ENCODE measurements at places on chromosomes 13 and 19. TPM values are rescaled to one million over a fixed set of nuclear protein-coding genes. Genes with fewer than 3 reads are reported as not detected.

GRCh38 chr13:31947105-31947504, 84.5 kb upstream of the FRY start:
- H3K27me3 ChIP-seq, result no peaks in the 10 kb centered on the region
- H3K27ac ChIP-seq, result peak overlapping the region; percentile 74

DNA sequence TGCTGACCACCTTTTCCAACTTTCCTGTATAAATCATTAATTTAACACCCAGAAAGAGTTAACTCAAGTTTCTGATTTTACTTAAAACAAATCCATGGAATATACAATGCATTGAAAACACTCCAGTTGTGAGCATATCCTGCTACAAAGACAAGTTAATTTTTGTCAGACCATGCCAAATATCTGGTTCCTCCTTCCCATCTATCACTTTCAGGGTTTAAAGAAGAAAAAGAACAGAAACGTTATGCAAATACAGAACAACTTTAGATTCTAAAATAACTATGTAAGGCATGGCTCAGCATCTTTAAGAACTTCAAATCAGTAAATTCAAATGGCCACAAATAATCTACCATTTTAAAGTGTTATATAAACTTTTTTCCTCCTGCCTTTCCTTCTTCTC, 14.9 kb downstream of the MRPS31 start:
- DNase-seq, result no peak
- no peak overlapping the region for H3K4me3 ChIP-seq
- no peaks in the 10 kb centered on the region for H3K4me1 ChIP-seq
- H3K36me3 ChIP-seq, result peaks cover 16% of the 10 kb centered on the region
- no peaks in the 10 kb centered on the region for H3K27me3 ChIP-seq
- H3K27ac ChIP-seq, result no peak overlapping the region

GRCh38 chr13:40220299-40220935, 446.0 kb downstream of the FOXO1 start:
- H3K4me1 ChIP-seq, result no peaks in the 10 kb centered on the region
- H3K27ac ChIP-seq, result no peak overlapping the region
- H3K36me3 ChIP-seq, result no peaks in the 10 kb centered on the region
- no peak for DNase-seq

DNA sequence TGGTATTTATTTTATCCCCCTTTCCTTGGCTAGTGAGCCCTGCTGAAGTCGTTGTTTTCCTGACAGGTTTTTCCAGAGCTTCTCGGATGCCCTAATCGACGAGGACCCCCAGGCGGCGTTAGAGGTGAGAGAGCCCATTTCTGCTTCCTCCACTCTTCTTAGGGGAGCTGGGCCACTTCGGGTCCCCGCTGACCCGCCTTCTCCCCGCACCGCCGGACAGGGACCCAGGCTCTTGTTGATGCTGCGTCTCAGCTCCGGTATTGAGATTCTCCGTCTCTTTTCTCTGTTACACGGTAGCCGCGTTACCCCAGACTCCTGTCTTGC, 306 bp downstream of the SUGT1 start:
- peak overlapping the region; percentile 96 for H3K27ac ChIP-seq
- no peak for DNase-seq
- peaks cover 2% of the 10 kb centered on the region for H3K4me1 ChIP-seq

DNA sequence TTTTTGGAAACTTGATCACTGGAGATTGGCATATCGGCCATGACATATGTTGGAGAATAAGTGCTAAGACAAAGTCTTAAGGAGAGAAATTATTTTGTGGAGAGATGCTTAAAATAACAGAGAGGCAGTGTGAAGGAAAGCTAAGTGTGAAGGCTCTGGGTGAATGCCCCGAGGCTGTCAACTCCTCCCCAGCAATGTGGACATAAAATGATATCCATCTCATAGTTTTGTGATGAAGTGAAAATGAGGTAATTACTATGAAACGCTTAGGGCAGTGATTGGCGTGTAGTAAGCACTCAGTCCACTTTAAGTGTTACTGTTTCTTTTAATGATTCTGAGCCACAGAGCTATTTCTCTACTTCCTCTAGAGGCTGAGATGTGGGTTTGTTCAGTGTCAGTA, 195.8 kb upstream of the KLF12 start:
- no peak for DNase-seq
- no peaks in the 10 kb centered on the region for H3K36me3 ChIP-seq
- 0 out of 2 replicates have a peak, but pooled peaks cover 2% of the 10 kb centered on the region for H3K27me3 ChIP-seq
- H3K4me3 ChIP-seq, result no peak overlapping the region

DNA sequence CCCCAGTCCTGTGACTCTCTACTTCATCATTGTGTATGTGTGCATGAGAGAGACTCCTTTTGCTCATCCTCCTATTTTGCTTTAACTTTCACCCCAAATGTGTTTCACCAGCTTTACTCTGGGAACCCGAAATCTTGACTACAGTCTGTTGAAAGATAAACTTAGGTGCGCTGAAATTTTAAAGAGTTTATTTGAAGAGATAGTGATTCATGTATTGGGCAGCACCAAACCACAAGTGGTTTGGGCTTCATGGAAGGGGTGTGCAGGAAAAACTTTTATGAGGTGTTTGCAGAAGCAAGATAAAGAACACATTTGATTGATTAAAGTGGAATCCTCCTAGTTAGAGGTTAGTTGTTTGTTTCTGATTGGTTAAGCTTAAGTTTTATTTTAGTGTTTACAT, 50.8 kb upstream of the RFC3 start:
- H3K27me3 ChIP-seq, result peaks cover 3% of the 10 kb centered on the region
- H3K4me3 ChIP-seq, result no peak overlapping the region
- no peak for DNase-seq
- H3K36me3 ChIP-seq, result no peaks in the 10 kb centered on the region
- H3K4me1 ChIP-seq, result no peaks in the 10 kb centered on the region

- DNase-seq, result no peak
- no peak overlapping the region for H3K4me3 ChIP-seq
- no peak overlapping the region for H3K27ac ChIP-seq
- H3K36me3 ChIP-seq, result no peaks in the 10 kb centered on the region
- H3K4me1 ChIP-seq, result no peaks in the 10 kb centered on the region
These were observed 48.2 kb upstream of the PEPD start for GRCh38 chr19:33569821-33570220.

DNA sequence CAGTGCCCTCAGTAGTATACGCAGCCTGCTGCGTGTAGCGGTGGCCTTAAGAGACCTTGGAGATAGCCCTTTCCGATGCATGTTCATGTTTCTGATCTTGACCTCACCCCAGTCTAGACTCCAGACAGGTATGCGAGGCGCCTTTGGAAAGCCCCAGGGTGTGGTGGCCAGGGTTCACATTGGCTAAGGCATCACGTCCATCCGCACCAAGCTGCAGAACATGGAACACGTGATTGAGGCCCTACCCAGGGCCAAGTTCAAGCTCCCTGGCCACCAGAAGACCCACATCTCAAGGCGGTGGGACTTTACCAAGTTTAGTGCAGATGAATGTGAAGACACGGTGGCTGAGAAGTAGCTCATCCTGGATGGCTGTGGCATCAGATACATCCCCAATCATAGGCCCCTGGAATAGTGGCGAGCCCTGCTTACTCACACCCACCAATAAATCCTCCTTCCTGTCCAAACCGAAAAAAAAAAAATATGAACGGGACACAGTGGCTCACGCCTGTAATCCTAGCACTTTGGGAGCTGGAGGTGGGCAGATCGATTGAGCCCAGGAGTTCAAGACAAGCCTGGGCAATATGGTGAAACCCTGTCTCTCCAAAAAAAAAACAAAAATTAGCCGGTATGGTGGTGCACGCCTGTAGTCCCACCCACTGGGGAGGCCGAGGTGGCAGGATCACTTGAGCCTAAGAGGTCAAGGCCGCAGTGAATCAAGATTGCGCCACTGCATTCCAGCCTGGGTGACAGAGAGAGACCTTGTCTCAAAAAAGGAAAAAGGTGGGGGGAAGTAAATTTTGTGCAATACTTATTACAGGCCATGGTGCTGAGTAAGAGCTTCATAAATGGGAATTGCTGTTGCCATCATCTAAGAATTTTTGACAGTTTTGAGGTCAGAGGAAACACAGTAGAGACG, 12.4 kb upstream of the CBLC start:
- no peak for DNase-seq
- no peak overlapping the region for H3K4me3 ChIP-seq
- H3K36me3 ChIP-seq, result peaks cover 7% of the 10 kb centered on the region
- H3K4me1 ChIP-seq, result peaks cover 3% of the 10 kb centered on the region

DNA sequence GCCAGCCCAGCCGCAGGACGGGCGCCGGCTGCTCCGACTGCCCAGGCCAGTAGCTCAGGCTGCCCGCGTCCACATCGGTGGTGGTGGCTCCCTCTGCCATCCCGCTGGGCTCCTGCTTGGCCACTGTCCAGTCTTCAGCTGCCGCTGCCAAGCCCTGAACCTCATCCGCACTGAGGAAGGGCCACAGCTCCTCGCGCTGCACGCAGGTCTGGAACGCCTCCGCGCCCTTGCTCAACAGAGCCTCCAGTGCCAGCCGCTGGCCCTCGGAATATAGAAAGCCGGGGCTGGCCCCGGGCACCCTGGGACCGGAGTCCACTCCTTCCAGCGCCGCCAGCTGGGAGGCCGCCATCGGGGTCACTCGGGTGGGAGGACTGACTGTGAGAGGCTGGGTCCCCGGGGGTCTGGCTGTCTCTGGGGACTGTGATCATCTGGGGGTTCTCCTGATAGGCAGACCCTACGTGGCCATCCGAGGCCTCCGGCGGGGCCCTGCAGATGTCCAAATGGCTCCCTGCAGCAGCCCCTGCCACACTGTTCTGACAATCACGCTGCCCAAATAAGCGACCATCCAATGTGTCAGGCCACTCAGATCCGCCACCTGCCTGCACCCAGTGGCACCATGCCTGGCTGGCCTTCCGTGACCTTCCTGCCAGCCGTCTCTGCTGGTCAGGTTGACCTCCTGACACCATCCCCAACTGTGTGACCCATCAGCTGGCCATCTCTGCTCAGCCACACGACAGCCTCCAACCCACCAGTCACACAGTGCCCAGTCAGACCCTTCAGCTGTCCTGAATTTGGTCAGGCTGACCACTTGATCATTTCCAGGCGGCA, 1.6 kb downstream of the FAM83E start:
- peaks cover 8% of the 10 kb centered on the region for H3K4me1 ChIP-seq
- no peak overlapping the region for H3K4me3 ChIP-seq
- no peak overlapping the region for H3K27ac ChIP-seq
- no peak for DNase-seq
- no peaks in the 10 kb centered on the region for H3K27me3 ChIP-seq
- H3K36me3 ChIP-seq, result peaks cover 28% of the 10 kb centered on the region

GRCh38 chr13:71879129-71879535, 12.1 kb upstream of the DACH1 start:
- no peak overlapping the region for H3K4me3 ChIP-seq
- no peaks in the 10 kb centered on the region for H3K27me3 ChIP-seq
- no peak overlapping the region for H3K27ac ChIP-seq
- no peaks in the 10 kb centered on the region for H3K36me3 ChIP-seq

DNA sequence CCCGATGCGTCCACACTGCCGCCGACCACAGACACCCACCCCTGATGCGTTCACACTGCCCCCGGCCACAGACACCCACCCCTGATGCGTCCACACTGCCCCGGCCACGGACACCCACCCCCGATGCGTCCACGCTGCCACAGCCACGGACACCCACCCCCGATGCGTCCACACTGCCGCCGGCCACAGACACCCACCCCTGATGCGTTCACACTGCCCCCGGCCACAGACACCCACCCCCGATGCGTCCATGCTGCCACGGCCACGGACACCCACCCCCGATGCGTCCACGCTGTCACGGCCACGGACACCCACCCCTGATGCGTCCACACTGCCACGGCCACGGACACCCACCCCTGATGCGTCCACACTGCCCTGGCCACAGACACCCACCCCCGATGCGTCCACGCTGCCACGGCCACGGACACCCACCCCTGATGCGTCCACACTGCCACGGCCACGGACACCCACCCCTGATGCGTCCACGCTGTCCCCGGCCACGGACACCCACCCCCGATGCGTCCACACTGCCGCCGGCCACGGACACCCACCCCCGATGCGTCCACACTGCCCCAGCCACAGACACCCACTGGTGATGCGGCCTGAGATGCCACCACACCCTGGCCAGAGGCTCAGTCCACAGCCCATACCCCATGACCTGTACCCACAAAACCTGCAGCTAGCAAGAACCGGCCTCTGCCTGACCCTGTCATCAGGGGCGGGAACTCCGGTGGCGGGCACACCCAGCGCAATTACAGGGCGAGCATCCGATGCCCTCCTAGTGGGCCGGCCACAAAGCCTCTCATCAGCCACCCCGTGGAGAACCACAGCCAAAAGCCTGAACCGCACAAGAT, 28.4 kb downstream of the RASA3 start:
- H3K27me3 ChIP-seq, result no peaks in the 10 kb centered on the region
- peaks cover 12% of the 10 kb centered on the region for H3K36me3 ChIP-seq
- peaks cover 47% of the 10 kb centered on the region for H3K4me1 ChIP-seq
- no peak for DNase-seq
- H3K27ac ChIP-seq, result no peak overlapping the region

DNA sequence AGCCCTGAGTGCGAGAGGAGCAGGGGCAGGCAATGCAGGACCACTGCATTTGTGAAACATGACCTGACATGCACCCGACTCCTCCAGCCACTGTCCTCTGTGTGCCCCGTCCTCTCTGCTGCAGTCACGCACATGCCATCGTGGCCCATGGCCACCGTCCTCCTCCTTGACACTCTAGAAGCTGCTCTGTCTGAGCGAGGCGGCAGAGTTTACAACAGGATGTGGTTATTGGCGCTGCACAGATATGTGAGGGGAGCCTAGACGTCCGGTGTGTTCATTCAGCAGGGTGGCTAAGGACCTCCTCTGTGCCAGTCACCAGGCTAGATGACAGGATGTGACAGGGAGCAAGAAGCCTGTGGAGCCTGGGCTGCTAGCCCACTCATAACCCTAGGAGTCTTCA, 277.8 kb downstream of the FOXO1 start:
- DNase-seq, result peak; percentile 3
- H3K4me3 ChIP-seq, result no peak overlapping the region
- H3K27me3 ChIP-seq, result peaks cover 4% of the 10 kb centered on the region
- 0 out of 2 replicates have a peak, but pooled peaks cover 2% of the 10 kb centered on the region for H3K4me1 ChIP-seq
- no peaks in the 10 kb centered on the region for H3K36me3 ChIP-seq

GRCh38 chr19:6470173-6470572, 6.1 kb downstream of the CRB3 start:
- no peak overlapping the region for H3K4me3 ChIP-seq
- no peaks in the 10 kb centered on the region for H3K36me3 ChIP-seq
- no peaks in the 10 kb centered on the region for H3K4me1 ChIP-seq
- H3K27me3 ChIP-seq, result peaks cover 16% of the 10 kb centered on the region
- H3K27ac ChIP-seq, result no peak overlapping the region

FKBP8 gene
- 153 TPM for total RNA-seq

CDC42EP5 gene
- total RNA-seq, result 7.2 TPM

PLPPR3 gene
- 0.56 TPM for total RNA-seq

All from IMR-90 (cell line).